T-helper 17 cell (primary cell): ENCODE measurements at places on chromosomes 4 and X.

DNA sequence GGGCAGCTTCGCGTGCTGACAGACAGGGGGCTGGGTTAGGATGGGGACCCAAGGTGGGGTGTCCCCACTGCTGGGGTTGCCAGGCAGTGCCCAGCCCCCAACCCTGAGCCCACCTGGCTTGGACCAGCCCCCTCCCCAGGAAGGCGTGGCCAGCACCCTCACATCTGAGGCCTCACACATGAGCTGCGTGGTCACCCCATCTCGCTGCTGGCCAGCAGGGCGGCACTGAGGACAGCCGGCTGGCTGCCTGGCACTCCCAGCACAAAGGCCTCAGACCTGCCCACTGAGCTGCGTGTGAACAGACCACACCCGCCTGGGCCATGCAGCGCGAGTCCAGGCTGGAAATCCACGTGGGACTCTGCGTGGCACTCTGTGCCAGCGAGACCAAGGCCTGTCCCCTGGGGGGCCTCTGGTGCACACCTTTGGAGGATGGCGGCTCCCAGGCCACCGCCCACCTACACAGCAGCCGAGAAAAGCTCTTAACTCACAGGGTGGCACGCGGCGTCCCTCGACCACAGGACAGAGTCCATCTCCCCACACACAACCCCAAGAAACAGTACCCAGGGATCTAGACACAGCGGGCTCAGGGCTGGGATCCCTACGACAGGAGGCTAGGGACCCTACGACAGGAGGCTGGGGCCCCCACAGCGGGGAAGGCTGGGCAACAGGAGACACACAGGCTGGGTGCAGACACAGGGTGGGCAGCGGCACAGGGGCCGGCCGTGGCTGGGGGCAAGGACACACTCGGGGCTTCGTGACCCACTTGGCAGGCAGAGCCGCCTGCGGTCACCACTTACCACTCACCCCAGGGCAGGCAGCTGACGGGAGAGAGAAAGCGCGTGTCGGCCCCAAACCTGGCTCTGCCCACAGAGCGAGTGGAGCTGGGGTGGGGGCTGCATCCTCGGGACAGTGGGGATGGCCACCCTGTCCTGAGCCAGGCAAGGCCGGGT, 9.8 kb downstream of the DGKQ start:
- no peak for DNase-seq

DNA sequence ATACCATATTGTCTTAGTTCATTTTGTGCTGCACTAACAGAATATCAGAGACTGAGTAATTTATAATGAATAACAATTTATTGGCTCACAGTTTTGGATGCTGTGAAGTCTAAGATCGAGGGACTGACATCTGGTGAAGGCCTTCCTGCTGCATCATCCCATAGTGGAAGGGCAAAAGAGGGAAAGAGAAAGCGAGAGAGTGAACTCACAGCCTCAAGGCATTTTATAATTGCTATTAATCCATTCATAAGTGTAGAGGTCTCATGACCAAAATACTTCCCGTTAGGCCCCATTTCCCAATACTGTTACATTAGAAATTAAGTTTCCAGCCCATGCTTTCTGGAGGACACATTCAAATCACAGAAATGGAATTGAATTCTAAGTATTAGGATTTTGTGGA, 554.4 kb downstream of the TRAM1L1 start:
- no peak for DNase-seq

DNA sequence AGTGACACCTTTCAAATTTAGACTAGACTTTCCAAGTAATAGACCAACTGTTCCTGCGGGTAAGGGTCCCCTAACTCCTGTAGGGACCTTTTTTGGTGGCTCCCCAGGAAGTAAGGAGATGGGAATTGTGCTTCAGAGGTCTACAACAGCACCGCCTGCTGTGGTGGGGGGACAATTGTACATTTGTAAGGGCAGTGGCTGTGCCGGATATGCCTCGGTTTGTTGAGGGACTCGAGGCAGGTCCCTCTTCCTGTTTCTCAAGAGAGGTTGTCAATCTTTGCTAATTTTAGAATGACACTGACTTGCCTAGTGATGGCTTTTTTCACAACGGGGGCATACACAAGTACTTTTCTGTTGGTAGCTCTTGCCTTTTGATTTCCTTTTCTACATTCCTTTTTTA, 15.5 kb upstream of the HSD17B11 start:
- no peak for DNase-seq

- no peak for DNase-seq
Measured at GRCh38 chr4:15897577-15897976, 41.0 kb downstream of the FGFBP1 start.

- no peak for DNase-seq
Measured at GRCh38 chr4:69838977-69839376, 21.0 kb downstream of the SULT1E1 start.

DNA sequence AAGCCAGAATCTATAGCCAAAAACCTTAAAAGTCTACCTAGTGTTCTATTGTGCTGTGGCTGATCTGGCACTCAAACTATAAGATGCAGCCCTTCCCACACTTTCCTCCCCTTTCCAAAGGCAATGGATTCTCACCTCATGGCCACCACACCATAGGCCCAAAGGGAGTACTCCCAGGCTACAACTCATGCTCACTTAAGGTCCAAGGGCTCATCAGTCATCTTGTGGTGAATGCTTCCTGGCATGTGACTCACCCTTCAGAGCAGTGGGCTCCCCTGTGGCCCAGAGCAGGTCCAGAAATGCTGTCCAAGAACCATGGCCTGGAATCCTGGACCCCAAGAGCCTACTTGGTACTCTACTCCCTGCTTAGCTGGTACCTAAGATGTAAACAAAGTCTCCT, 181.0 kb downstream of the CHRDL1 start:
- no peak for DNase-seq

- DNase-seq = no peak
Measured at GRCh38 chrX:124344246-124344645, 2.1 kb upstream of the SH2D1A start.

- DNase-seq = peak; percentile 15
Measured at GRCh38 chr4:16916719-16917337, 18.4 kb upstream of the LDB2 start.

DNA sequence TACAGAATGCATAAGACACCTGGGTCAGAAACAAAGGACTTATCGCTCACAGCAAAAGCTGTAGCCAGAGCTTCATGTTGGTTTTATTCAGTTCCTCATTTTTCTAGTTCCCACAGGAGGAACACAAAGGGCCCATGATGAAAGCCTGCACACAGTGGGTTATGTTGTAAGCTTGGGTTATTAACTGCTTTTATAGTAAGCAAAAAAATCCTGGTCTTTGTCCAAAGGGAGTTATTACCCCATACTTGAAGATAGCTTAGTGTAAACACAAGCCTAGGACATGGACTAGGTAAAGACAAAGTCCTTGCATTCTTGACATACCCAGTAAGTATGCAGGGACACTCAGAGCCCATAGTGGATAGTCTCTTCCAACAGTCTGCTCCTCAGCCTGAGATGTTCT, 11.7 kb downstream of the BBS12 start:
- no peak for DNase-seq

GRCh38 chr4:87025614-87026041, 90.8 kb downstream of the AFF1 start:
- no peak for DNase-seq

DNA sequence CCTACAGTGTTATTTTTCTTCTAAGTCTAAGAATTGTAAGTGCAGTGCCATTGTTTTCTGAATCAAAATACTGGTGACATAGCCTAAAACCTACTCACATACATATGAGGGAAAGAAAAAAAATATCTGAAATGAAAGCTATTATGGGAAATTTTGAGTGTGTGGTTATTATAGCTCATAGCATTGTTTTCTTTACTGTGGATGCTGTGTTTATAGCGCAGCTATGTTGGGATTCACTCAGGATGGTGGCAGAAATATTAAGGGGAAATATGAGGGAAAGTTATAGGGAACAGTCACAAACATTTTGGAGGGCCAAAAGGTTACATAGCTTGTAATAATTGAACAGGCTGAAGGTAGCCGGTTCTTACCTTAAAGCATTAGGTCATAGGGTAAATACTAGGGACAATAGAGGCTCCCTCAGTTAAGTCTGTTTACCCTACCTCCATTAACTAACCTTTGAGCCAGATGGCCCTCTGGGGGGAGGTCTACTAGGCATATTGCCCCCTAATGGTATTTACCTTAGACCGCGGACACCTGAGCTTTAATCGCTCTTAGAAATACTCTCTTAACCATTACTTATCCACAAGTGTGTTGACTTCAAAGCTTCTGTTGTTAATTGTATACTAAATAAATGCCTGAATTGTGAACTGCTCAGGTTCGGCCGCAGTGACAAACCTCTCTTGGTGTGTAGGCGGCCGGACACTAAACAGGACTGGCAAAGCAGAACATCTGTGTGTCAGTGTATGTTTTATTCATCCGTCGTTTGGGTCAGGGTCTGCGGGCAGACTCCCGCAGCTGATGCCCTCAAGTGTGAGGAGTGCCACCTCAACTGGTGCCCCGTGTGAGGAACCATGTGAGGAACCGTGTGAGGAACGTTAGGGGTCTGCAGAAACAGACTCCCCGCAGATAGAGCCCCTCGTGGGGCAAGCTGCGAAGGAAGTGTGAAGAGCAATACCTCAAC, 21.3 kb upstream of the SULT1B1 start:
- no peak for DNase-seq

- no peak for DNase-seq
Measured at GRCh38 chr4:91427171-91427570, 876.6 kb upstream of the GRID2 start.

- peak; percentile 77 for DNase-seq
Measured at GRCh38 chr4:78775303-78776078, 659 bp upstream of the BMP2K start.

GRCh38 chr4:114116861-114117260, 137.4 kb upstream of the ARSJ start:
- no peak for DNase-seq

DNA sequence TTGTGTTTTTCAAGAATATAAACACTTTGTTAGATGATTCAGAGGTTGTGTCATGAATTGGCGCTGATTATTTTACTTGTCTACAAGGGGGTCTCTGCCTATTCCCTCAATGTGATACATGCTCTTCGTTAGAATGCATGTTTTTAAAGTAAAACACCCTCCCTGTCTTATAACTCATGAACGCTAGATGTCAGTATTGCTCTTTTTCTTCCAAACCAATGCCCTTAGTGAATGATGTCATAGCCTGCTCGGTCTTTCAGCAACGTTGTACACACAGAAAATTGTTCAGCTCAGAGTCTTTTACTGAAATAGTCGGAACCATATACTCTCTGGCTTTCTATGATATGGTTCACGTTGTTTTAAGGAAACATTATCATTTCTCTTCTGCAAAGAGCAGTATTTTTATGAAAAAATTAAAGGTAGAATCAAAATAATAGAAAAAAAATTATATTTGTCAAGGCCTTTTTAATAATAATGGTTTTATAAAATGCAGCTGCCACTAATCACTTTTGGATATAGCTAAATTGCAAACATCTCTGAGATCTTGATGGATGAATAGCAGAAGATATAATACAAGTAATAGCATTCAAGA, 292.9 kb downstream of the TLL1 start:
- DNase-seq = no peak

DNA sequence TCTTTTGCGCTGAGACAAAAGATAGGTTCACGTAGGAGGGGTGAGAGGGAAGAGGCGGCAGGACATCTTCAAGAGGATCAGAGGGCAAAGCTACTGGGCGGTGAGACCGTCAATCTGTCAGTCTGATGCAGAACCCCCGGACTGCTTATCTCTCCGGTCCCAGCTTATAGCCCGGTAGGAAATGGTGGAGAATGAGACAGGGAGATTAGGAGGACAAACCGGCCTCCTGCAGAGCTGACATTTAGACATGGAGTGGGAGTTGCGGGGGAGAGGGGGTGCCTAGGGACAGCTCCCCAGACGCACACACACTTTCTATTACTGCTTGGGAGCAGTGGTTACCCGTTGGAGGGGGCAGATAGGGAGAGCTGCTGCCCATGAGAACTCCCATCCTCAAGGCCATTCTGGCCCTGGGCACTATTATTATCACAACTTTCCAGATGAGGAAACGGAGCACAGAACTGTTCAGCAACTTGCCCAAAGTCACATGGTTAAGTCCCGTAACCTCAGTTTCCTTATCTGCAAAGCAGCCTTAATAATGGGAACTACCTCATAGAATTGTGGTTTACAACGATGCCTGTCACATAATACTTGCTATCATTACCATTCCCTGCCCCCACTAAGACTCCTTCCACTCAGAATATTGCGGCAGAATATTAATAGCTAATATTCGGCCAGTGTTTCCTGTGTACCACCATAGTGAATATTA, 1.1 kb upstream of the HDAC6 start:
- no peak for DNase-seq

DNA sequence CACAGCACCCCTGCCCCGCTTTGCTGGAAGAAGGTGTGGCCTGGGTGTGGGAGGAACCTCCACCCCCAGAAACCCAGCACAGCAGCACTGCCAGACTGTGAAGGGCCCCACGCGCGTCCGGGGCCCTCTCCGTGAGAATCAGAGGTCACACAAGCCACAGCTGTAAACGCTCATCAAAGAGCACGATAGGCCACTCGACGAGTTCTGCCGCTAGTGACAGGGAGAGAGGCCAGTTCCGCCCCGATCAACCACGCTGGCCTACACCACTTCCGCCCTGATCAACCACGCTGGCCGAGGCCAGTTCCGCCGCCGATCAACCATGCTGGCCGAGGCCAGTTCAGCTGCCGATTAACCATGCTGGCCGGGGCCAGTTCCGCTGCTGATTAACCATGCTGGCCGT, 25.9 kb upstream of the ADRA2C start:
- no peak for DNase-seq

GRCh38 chr4:80465238-80465637, 129.7 kb downstream of the CFAP299 start:
- DNase-seq = no peak
